ENCODE measurements at places on chromosomes 16 and 17. TPM values are rescaled to one million over a fixed set of nuclear protein-coding genes. Genes with fewer than 3 reads are reported as not detected.

The CCR7 gene
- total RNA-seq: 0.57 TPM

The PIMREG gene
- 0.42 TPM for total RNA-seq

- no peak for DNase-seq
These were observed 16.0 kb upstream of the CEP112 start for GRCh38 chr17:66207936-66208335.

- DNase-seq: no peak
These were observed 8.6 kb downstream of the SGCA start for GRCh38 chr17:50174444-50174843.

DNA sequence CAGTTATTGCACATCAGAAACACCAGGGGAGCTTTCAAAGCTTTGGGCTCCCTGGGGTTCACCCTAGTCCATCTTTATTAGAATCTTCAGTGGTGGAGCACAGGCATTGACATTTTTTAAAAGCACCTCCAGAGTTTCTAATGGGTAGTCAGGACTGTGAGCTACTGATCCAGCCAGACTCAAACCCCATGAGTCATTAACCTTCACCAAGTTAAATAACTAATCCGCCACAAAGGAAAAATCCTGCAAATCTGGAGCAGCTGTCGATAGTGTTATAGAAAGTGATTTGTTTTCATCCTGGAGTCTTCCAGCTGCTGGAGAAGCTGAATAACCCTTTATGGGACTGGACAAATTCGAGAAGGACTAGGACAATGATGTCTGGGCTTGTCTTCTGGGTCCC lies 93.2 kb upstream of the PIRT start:
- DNase-seq: no peak

GRCh38 chr17:78965491-78965924 lies 14.2 kb downstream of the LGALS3BP start:
- DNase-seq: no peak

GRCh38 chr16:75789237-75789636 lies 62.9 kb upstream of the CPHXL start:
- DNase-seq: no peak
